ENCODE measurements at places on chromosomes 12 and 14.

DNA sequence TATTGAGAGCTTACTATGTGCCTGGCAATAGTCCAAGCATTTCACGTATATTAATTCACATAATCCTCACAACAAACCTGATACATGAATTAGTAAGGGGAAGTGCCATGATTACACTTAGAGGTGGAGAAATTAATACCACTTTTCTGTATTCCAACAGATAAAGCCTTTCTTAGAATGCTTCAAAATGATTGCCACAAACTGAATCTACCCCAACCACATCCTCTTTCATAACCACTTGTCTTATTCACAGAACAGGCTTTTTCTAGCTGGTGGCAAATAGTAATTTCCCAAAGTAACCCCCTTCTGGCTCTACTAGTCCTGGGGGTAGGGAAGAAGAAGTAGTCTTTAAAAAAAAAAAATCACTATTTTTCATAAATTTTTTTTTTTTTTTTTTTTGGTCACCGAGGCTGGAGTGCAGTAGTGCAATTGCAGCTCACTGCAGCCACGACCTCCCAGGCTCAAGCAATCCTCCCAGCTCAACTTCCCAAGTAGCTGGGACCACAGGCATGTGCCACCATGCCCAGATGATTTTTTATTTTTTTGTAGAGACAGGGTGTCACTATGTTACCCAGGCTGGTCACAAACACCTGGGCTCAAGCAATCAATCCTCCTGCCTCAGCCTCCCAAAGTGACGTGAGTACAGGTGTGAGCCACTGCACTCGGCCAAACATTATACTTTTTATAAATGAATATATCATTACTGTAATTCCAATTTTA lies 59.0 kb upstream of the ARID2 start:
- no peak for DNase-seq

DNA sequence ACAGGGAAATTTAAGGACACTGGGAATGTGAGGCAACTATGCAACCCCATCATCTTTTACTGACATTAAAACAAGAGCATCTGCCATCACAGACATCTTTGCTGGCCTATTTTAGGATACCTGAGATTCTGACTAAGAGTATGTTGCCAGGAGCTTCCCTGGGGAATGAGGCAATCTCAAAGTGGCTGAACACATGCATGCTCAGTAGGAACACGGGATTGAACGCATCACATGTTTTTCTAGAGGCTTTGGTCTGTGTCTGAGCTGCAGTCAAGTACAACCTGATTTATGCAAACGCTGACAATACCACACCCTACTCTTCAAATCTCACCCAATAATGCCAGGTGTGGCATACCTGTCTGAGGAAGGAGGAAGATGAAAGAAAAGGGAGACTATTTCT lies 416.5 kb downstream of the NELL2 start:
- DNase-seq: no peak

- no peak for DNase-seq
Observed at GRCh38 chr14:37594238-37594970, 645 bp downstream of the FOXA1 start.

- DNase-seq: no peak
Observed at GRCh38 chr14:101495827-101496775, 65.2 kb upstream of the DIO3 start.

- DNase-seq: no peak
Observed at GRCh38 chr12:117202556-117202955, 12.3 kb upstream of the FBXO21 start.

DNA sequence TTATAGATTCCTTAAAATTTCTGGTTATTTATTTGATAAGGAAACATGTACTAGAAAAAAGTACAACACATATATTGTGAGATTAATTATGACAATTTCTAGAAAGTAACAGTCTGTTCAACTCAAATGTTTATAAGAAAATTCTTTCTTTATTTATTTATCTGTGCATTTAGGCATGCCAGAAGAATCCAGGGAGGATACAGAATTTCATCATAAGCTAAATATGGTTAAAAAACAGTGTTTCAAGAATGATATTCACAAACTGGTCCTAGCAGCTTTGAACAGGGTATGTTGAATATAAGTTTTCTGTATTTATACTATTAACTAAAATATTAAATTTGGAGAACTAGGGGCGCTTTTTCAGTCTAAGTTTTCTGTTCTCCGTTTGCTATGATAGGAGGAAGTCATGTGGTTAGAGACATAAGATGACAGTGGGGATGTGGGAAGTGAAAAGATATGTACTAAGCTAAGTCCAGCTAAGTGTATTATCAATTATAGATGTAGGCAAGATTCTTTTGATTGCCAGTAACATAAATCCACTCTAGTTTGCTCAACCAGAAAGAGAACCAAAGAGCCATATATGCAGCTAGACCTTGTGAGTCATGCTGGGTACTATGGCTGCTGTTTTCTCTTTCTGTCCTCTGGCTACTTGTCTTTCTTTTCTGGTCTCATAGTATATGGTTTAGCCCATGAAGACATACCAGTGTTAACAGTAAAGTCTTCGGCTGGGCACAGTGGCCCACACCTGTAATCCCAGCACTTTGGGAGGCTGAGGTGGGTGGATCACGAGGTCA lies 39.0 kb downstream of the LRRK2 start:
- DNase-seq: no peak

DNA sequence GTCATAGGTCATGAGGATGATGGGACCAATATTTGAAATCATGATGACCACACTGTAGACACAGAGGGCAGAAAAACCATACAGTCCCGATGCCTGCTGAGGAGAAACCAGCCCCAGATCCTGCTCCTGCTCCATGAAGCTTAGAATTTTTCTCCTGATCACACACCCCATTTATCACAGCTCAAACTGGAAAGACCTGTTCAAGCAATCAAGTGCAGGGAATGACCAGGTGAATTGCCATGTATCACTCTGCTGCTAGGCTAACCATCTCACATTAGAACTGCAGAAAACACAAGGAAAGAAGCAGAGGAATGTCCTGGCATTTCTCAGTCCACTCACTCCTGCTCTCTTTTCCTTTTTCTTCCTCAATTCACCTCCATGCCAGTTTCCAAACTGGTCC lies 18.1 kb downstream of the MANSC1 start:
- DNase-seq: no peak

DNA sequence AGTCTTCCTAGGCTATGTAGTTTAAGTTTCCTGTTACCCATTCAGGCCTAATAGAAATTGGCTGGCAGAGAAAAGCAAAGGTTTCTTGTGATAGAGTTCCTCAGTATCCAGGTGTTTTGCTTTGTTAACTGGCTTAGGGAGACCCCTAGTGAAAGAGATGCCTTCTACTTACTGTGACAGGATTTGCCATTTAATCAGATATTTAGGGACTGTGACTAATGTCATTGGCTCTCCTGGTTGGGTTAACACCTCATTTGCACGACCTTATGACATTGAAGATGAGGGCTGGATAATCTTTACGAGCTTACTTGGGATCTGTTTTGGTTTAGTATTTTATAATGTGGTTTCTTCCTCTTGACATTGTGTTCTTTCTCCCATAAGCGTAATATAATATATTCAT lies 5.8 kb downstream of the MON2 start:
- DNase-seq: no peak

GRCh38 chr14:89542786-89543424 lies 125.9 kb upstream of the FOXN3 start:
- DNase-seq: no peak

All from activated CD4-positive, alpha-beta T cell treated with anti-CD3 and anti-CD28 coated beads, Interleukin-2, amount 50 U/mL, for 24 hours (primary cell).